Stimulated activated CD4-positive, alpha-beta T cell treated with anti-CD3 and anti-CD28 coated beads, Interleukin-15, amount 100 ng/mL, for 1 hour (primary cell): ENCODE measurements at places on chromosomes 7 and 10.
A peak's percentile ranks its signal among the peaks of the same experiment; 100 is the strongest.

DNA sequence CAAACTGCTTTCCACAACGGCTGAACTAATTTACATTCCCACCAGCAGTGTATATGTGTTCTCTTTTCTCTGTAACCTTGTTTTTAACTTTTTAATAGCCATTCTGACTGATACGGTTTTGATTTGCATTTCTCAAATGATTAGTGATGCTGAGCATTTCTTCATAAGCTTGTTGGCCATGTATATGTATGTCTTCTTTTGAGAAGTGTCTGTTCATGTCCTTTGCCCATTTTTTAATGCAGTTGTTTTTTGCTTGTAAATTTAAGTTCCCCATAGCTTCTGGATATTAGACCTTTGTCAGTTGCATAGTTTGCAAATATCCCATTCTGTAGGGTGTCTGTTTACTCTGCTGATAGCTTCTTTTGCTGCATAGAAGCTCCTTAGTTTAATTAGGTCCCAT, 6.1 kb downstream of the ZNF786 start:
- no peak for DNase-seq

DNA sequence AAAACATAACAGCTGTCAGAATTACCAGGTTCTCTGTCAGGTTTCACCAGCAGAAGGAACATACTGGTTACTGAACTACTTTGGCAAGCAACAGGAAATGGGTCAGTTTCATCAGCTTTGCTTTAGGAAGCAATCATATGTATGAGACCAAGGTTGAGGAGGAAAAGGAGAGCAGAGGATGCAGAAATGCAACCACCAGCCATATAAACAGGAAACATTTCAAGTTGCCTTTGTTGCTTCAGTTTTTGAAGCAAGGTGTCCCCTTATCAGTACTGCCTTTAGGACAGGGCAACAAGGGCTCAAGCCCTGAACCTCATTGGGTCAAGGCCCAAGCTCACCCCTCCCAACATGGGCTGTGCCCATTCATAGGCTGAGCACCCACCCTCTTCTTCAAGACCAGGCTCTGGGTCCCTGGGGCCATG, 10.2 kb downstream of the HIPK2 start:
- DNase-seq, result no peak

- DNase-seq, result no peak
Observed at GRCh38 chr10:14459665-14460064, 128.9 kb upstream of the FRMD4A start.

DNA sequence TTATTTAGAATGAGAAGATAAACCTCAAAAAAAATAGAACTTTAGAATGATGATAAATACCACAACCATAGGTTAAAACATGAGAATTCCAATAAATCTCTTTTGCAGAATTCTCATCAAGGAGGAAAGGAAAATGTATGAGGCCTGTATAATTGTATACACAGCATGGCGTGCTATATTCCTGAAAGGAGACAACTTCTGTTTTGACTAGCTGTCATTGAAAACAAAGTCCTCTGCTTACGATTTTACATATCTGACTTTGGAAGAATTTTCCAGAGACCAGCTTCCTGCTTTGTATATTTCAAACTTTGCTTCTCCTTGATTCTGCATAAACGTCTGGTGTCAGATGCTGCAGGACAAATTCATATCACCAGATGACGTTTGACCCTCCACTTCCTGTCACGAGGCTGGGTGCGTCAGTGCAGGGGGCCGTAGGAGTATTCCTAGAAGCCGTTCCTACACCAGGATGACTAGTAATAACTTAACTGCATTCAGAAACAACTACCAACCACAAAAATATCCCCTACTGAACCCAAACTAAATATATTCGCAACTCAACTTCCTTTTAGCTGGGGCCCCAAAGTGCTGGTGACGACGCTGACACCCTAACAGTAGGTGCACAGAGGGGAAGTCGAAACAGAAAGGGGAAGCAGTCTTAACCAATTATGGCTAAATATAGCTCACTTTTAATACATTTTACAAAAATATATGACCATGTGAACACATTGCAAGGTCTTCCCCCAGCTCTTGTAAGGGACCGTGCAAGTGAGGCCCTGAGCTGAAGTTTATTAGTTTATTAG, 178.6 kb upstream of the INHBA start:
- DNase-seq, result peak; percentile 9

DNA sequence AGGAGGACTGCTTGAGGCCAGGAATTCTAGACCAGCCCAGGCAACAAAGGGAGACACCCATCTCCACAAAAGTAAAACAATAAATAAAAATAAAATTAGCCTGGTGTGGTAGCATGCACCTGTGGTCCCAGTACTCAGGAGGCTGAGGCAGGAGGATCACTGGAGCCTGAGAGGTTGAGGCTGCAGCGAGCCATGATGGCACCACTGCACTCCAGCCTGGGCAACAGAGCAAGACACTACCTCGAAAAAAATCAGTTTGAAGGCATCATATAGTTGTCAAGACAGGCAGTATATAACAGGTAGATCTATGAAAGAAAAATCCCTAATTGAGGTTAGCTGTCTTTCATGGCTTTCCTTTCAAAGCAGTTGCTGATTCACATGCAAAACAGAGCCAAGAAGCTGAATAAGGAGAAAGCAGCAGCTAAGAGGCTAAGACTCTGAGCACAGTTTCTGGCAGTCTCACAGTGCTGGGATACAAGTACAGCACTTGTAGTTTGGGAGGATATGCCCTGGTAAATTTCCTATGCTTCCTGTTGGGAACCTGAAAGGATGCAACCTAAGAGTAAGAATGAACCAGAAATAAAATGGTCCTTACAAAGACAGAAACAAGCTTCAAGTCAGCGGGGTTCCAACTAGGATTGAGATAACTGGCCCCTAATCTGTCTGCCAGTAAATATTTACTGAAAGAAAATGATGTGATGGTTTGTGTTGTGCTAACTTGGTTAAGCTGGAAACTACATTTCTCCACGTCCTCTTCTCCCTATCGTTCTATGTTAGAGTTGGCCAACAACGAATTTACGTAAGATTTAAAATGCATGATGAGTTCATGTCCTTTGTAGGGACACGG, 368.5 kb upstream of the HPS1 start:
- DNase-seq, result no peak
